Progenitor cell of endocrine pancreas (in vitro differentiated cells): ENCODE measurements at places on chromosomes 3 and 15.

DNA sequence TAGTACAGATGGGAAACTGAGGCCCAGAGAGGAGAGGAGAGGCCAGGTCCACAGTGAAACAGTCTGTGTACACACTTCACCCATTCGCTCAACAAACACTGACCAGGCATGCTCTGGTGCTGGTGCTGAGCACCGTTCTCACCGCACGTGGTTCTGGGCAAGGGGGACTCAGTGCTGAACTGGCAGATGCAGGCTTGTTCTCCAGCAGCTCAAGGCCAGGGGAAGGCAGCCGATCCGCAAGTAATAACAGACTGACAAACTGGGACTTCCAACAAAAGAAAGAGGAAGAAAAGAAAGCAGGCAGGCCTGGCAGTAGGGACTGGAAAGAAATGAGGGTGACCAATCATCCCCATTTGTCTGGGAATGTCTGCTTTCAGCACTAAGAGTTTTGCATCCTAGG lies 25.6 kb upstream of the LINGO1 start:
- no peak for DNase-seq

DNA sequence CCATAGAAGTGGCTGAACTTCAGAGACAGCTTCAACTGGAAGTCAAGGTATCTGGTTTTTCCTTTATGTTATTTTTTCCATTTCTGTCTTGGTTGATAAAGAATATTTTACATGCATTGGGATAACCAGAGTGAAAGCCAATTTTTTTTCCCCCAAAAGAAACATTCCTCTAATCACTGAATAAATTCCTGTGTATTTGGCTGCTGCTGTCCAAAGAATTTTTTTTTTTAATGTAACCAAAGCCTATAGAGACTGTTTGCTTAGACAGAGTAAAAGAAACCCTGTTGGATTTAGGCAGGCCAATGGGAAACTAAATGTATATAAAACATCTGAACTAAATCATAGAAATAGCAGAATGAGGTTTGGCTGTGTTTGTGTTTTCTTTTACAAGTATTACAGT lies 75.2 kb downstream of the CGNL1 start:
- DNase-seq: no peak

- no peak for DNase-seq
These were observed 120.4 kb downstream of the LPP start for GRCh38 chr3:188274249-188274915.

GRCh38 chr3:197137751-197138150 lies 108.1 kb upstream of the MELTF start:
- no peak for DNase-seq

DNA sequence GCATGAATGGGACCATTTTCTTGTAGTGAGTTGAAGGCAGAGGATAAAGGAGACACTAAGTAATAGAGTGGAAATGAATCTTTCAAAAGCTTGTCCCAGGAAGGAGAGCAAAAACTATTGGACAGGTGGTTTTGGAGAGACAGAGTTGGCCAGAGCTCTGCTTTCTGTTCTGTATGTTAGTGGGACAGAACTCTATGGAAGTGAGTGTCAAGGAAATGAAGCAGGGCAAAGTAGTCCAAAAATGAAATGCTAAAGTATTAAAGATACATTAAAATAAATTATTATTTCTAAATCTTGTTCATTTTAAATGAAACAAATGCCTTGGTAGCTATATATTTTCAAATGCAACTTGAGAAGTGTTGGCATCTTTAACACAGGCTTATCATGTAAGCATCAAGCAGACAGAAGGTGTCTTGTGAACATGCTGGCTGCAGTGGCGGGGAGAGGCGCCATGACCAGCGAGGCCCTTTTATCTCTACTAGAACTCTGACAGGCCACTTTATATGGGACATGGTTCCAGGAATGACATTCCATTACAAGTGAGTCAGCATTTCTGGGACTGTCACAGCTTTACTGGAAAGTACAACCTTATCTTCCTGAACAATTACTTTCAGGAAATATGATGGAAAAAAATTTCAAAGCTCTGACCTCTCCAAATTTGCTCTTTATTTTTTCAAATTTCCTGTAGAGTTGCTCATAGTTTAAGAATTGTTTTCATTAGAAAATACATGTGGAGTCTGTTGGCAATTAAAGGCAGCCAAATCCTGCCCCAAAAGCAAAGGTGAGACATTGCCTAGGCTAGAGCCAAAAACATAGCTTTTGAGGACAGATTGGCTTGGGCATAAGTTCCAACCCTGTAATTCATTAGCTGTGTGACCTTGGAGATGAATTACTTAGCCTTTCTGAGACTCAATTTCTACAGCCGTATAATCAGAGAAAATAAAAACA lies 106.5 kb downstream of the ECT2 start:
- DNase-seq: no peak

GRCh38 chr15:27899583-27900285 lies 199.4 kb downstream of the OCA2 start:
- DNase-seq: no peak

- no peak for DNase-seq
These were observed 7.0 kb downstream of the ADIPOQ start for GRCh38 chr3:186849374-186849975.

GRCh38 chr3:151203051-151203420 lies at the start of gene GPR171:
Gene GPR171 (minus strand): TSS chr3:151203216. CDS start chr3:151199386, 3,830 bp downstream.
- no peak for DNase-seq

- DNase-seq: no peak
These were observed 29.5 kb downstream of the POPDC2 start for GRCh38 chr3:119630880-119631329.

DNA sequence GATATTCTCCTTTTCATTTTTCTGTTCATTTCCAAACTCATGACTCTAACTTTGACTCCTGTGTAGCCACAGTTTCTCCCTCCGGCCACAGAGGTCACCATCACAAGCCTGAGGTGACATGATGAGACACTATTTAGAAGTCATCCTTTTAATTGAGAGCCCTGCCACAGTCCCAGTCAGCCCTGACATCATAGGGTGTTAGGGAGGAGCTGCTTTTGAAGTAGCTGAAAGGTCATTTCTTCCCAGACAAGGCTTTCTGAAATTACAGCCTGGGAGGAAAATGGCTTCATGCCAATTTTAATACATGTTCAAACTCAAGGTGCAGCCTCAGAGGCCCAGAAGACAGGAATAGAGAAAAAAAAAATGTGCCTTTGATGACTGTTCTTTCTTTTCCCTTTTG lies 532.8 kb upstream of the TGFBR2 start:
- DNase-seq: no peak

DNA sequence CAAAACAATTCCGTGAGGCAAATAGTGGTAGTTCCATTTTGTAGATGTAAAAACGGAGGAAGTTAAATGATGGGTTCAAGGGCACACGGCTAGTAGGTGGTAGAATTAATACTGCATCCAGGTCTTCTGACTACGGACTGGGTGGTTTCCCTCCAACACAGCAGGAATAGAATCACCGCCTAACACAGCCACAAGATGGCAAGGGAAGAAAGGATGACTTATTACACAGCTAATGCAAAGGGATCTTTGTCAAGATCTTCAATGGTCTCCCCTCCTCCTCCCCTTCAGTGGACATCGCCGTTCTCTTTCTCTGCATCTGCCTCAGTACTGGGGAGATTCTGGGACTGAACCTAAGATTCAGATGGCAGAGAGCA lies 524 bp upstream of the TOPBP1 start:
- DNase-seq: no peak

DNA sequence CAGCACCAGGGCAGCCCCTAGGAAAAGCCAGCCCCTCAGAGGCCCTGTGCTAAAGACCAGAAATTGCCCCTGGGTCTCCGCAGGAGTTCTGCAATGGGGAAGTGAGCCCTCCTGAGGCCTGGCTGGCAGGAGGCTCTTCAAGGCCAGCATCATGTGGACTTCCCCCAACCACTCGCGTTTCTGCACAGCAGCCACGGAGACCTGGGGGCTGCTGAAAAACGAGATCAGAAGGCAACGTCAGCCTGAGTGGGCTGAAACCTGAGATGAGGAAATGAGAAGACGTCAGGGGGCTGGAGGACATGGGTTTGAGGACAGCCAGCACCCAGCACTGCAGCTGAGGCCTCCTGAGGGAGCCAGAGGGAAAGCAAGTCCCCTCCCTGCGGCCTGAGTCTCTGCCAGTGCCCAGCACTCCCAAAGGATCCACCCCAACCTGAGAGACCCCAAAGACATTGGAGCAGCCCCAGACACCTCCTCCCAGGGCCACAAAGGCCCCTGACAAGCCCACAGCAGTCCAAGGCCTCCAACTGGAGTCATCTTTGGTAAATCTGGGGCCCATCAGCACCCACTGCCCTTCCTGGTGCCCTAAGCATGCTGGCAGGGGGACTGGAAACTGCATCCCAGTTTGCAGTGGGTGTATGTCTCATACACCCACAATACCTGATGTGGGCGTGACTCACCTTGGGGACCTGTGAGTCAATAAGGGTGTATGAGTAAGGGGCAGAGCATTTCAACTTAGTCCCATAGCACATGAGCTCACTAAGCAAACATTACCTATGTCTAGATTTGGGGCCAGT lies 29.2 kb upstream of the CYP11A1 start:
- DNase-seq: no peak

DNA sequence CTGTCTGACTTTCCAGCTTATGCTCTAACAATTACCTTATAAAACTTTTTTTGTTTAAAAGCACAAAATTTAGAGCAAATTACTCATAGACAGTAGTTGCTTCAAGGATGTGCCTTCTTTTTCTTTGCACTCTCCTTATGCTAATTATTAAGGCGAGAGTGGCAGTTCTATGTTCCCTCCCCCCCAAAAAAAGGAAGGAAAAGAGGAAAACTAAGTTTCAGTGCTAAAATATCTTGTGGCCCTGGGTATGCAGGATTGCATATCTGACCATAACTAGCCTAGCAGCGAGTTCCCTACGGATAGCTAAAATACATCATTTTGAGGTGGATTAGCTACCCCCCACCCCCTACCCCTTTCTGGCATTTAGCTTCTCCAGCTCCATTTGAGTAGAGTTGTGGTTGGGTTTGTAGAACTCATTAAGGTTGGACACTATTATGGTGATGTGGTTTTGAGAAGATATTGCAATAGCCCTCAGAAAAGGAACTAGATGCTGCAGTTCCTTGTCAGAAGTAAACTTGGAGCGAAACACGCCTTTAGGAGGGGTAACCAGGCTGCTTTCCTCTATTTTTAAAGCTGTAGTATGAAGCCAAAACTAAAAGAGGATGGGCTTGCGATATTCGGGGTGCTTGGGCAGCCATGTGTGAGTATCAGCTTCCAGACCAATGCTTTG lies 174.6 kb downstream of the AKAP13 start:
- DNase-seq: no peak

DNA sequence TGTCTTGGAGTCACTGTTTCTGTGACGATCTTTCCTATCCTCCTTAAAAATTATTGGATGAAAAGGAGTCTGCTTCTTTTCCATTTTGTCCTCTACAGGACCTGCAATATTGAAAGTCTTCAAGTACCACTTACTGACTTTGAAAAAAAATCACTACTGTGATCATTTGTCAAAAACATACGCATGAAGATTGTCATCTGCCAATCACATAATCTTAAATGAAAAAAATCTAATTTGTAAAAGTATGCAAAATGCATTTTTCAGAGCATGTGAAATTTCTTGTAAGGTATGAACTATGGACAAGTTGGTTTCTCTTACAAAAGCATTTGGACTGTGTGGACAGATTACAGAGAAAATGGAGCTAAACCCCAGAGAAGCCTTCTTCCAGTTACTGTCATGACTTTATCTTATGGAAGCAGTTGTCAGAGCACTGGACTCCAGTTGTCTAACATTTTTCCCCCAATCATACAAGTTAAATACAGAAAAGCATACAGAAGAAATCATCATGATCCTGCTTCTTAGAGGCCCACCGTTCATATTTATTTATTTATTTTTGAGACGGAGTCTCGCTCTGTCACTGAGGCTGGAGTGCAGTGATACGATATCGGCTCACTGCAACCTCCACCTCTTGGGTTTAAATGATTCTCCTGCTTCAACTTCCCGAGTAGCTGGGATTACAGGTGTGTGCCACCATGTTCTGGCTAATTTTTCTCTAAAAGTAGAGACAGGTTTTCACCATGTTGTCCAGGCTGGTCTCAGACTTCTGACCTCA lies 3.4 kb upstream of the PXK start:
- no peak for DNase-seq

- no peak for DNase-seq
These were observed 20.7 kb downstream of the PPP1R2 start for GRCh38 chr3:195522254-195523023.

DNA sequence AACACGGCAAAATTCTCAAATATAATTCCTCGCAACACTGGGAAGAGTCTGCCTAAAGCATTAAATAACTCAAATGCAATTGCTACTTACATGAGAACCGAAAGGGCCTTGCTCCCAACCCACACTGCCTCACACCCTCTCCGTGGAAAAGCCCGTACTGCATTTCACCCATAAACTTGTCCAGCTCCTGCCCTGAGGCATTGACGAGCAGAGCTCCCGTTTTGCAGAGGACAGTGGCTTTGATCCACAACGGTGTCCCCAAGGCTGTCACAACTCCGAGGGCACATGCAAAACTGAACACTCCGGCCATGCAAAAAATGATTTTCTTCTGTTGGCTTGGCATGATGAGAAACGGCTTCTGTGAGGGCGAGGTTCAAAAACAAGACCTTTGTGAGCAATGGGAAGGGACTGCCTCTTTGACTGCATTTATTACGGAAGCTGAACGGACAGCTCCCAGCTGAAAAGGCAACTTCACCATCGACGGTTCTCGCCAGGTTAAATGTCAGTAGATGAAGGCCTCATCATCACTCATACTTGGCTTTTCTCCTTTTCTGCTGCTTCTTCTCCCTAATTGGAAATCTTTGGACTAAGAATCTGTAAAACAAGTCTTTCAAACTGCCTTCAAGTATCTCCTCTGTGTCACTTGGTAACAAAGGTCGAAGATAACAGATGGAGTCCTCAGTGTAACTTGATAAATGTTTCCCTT lies at the start of gene CLRN1:
CLRN1 (minus strand) TSS at position 362 of the 706 bp plus-strand sequence; CDS start at position 343, 19 bp downstream.
- no peak for DNase-seq

DNA sequence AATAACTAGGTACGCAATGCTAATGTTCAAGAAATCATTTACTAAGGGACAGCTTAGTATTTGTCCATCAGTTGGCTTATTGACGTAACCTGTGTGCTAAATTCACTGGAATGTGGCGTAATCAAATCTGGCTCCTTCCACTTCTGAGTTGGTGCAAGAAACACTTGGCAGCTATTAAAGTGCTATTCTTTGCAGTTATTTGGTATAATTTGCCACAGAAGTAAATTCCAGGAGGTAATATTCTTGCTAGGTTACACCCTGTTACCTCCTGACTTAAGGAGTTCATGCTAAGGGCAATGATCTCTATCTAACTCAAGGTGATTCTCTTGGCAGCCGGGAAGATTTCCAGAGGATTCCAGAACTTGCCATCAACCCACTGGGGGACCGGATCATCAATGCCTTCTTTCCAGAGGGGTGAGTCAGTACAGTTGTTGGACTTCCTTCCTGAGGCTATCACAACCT lies 25.5 kb downstream of the CHP1 start:
- no peak for DNase-seq

GRCh38 chr15:35281515-35281914 lies 196.4 kb upstream of the NANOGP8 start:
- no peak for DNase-seq

DNA sequence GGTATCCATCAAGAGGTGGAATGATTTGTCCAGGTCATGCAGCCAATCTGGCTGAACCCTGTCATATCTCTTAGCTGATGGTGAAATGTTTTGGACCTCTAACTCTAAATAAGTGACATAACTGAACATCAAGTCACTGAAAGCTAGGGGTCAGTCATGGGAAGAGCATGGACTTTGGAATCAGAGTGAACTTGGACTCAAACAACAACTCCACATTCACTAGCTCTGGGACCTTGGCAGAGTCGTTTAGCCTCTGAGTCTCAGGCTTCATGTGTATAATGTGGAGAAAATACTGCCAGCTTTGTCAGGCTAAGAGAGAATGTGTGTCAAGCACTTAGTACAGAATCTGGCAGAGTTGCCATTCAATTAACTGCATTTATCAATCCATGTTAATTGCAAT lies 557.8 kb upstream of the CFAP20DC start:
- no peak for DNase-seq

GRCh38 chr15:69656271-69657030 lies 203.8 kb downstream of the RPLP1 start:
- DNase-seq: no peak
